Stimulated activated CD8-positive, alpha-beta memory T cell treated with anti-CD3 and anti-CD28 coated beads, Interleukin-4, amount 100 ng/mL, for 48 hours (primary cell): ENCODE measurements at places on chromosomes 4 and X.

DNA sequence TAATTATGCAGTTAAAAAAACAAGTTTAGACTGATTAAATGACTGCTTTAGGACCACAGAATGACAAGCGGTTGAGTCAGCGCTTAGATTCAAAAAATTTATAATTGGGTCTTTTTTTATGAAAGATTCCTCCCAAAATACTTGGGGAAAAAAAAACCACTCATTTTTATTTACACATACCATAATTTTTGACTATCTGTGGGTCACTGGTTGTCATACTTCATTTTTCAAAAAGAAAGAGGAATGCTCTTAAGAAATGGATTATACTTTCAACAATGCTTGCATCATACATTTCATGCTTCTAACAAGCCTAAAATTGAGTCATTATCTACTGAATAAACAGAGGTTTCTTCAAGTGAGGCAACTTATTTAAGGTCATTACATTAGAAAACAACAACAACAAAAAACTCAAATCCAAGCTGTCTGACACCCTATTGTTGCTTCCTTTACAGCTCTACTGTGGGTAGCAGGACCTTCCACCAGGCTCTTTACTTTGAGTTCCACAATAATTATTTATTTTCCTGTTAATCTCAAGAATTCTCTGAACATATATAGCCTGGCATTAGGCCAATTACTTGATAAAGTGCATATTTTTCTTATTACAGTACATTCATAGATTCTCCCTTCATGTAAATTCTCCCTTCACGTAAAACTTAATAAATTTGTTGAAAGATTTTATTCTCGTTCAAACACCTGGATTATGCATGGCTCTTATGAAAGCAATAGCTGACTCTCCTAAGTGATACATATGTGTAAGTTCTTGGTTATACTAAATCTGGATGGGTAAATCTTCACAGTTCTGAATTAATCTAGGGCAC lies 445.5 kb downstream of the PCDH10 start:
- DNase-seq, result no peak

GRCh38 chr4:139704915-139705485 lies 39.4 kb downstream of the MGST2 start:
- no peak for DNase-seq

DNA sequence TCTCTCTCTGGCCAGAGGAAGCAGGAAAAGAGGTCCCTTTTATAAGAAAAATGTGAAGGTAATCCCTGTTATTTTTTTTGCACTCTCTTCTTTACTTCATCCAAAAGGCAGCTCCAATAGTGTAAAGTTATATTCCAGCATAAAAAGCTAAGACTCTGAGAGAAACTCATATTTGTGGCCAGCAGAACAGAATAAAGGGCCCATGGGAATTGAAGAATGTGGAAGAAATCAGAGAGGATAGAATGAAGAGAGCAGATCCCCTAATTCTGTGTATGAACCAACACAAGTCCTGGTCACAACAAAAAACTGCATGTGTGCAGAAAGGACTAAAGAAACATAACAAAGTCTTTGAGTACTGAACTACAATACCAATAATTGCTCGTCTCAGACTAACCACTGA lies 22.3 kb downstream of the RPS6KA6 start:
- no peak for DNase-seq

- no peak for DNase-seq
These were observed 275.4 kb upstream of the PITX2 start for GRCh38 chr4:110898290-110898689.

DNA sequence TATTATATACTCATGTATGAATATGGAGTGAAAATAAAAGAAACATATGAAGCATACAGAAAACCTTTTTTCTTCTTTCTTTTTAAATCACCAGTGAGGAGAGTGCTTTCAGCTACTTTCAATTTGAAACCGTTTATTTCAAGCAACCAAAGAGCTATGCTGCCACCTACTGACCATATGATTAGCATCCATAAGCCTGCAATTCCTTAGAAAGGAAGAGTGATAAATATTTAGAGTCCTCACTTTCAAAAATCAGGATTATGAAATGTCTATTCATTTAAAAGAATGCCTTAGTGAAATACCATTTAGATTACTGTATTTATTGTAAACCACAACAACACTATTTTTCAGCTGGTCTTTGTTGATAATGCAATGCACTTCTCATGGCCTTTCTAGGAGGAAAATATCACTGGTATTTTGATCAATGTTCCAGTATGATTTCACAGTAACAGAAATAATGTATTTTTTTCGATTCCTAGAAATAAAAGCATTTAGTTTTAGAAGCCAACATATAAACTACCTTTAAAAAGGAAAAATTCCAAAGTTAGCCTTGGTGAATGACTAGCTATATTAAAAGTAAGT lies 667.6 kb downstream of the PCDH18 start:
- DNase-seq, result peak; percentile 26

DNA sequence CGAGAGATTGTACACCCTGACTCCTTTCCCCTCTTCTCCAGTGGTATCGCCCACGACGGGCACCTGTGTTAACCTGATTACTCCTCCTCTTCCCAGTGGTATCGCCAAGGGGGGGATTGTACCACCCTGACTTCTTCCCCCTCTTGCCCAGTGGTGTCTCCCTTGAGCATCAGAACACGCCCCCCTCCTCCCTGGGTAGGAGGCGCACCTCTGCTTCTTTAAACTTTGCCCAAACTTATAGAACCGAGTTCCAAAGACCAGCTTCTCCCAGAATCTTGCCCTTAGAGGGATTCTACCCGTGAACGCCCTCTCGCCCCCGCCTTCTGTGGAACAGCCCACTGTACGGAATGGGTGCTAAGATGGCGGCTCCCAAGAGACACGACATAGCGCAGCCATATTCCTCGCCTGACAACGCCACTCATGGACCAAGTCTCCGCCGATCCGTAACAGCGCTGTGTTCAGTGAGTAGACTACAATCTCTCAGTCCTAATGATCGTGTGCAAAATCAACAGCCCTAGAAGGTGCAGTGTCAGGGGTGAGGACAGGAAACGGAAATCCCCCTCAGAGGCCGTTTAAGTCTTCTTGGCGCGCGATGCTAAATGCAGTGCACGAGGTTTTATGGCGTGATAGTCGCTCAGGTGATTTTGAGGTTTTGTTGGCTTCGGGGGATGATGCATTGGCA lies 4.2 kb upstream of the ZNF157 start:
- peak; percentile 77 for DNase-seq

- DNase-seq, result no peak
These were observed 279.0 kb downstream of the ARAP2 start for GRCh38 chr4:35965300-35965699.

- DNase-seq, result no peak
These were observed 13.1 kb upstream of the NDST4 start for GRCh38 chr4:115126491-115126890.

DNA sequence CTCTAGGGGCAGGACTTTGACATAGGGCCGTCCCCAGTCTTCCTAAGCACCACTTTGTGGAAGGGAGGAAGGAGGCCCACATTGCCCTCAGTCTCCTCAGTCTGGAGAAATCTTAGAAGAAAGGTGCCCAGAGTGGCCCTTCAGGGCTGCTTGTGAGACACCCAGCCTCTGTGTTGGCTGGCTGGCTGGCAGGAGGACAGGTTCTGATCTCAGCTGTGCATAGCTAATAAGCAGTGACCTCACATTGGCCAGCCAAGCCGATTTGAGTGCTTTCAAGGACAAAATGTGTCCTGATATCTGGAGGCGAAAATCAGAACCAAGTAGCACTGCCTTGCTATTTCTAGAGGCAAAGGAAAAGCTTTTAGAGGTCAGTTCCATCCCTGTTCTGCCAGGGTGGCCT lies 211.5 kb downstream of the BCOR start:
- no peak for DNase-seq

GRCh38 chr4:87391576-87392054 lies 627 bp upstream of the HSD17B11 start:
- DNase-seq, result no peak

DNA sequence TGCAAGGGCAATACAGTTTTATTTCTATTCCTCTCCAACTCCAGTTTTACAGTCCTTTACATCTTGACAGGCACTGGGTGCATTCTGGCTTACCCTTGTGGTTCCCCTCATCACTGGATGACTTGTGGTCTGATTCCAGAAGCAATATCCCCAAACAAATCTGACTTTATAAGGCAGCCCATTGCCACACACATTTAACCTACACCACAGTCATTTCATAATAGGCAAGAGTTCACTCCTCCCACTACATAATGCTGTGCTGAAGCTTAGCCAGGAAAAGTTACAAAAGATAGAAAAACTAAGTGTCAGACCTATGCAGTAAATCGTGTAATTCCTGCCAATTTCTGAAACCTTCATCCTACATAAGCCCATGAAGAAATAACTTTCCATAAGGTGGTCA lies 82.9 kb upstream of the MID1IP1 start:
- DNase-seq, result no peak

DNA sequence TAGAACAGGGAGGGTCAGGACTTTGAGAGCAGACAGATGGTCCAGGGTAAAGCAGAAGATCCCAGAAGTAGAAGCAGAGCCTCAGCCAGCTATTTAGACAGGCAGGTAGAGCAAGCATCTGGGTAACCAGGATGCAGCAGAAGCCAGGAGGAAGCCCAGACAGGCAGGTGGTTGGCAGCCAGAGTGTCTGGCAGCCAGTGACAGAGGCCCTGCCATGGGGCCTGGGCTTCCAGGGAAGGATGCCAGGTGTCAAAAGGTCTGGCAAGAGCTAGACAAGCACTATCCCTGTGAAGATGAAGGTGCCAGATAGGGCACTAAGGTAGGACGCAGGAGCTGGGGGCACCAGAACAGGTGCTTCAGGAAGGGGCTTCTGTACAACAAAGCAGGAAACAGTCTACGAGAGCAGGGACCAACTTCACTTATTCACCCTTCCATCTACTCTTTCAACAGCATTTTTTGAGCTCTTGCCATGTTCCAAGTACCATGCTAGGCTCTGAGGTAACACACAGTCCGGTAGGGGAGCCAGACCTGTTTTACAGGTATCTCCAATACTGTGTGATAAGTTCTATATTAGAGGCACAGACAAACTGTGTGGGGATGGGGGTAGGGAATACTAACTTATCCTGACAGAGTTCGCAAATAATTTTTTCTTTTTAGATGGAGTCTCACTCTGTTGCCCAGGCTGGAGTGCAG lies 38.1 kb upstream of the GJB1 start:
- no peak for DNase-seq
